ENCODE measurements at places on chromosomes 5 and 9. TPM values are rescaled to one million over a fixed set of nuclear protein-coding genes. Genes with fewer than 3 reads are reported as not detected.

CDKN2A gene
- total RNA-seq: 5.4 TPM

HEMGN gene
- total RNA-seq: 0.24 TPM

PCDHGA7 gene
- total RNA-seq: 0.22 TPM

DNA sequence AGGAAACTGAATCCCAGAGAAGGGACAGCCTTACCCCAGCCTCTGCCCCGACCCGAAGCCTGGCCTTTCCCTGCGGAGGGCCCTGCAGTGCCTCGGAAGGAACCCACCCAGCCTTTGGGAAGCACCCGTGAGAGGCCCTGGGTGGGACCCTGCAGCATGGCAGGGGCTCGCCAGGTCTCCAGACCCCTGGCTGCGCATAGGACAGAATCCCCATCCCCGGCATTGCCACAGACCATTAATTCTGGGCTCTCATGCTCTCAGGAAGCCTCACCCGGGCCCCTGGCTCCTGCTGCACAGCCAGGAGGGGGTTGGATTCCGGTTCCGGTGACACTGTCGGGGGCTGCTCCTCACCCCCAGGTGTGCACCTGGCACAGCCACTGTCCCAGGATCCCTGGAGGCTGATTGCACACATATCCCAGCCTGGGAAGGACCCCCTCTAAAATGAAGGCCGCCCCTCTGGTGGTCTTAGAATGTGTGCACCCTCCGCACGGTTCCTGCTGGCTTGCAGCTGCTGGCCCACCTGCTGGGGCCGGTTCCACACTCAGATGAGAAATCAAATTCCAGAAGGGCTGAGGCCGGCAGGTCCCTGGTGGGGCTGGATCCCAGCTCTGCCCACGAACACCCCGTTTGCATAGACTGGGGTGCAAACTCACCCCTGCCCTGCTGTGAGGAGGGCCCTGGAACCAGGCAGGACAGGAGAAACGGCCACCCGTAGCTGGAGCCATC is 4.7 kb downstream of the EGFL7 start:
- H3K4me3 ChIP-seq: no peak overlapping the region
- no peak overlapping the region for H3K27ac ChIP-seq
- no peaks in the 10 kb centered on the region for H3K36me3 ChIP-seq
- DNase-seq: no peak
- H3K27me3 ChIP-seq: peaks cover 15% of the 10 kb centered on the region

DNA sequence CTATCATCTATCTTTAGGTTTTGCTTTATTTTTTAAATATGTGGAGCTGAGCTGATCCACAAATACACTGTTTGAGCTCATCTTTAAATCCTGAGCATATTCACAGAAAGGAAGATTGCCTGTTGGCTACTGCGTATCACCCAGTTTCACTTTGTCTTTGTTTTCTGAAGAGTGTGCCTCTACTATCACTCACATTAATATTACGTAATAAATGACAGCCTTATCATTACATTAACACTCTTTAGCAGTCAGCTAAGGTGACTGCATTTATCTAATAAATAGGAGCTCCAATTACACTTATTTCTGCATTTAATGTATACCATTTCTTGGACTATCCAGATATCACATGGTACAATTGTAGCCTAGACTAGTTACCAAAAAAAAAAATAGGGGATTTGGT is 511.7 kb downstream of the NR2F1-AS1 start:
- no peak overlapping the region for H3K27ac ChIP-seq
- DNase-seq: no peak
- no peak overlapping the region for H3K4me3 ChIP-seq
- no peaks in the 10 kb centered on the region for H3K4me1 ChIP-seq
- H3K27me3 ChIP-seq: no peaks in the 10 kb centered on the region
- no peaks in the 10 kb centered on the region for H3K36me3 ChIP-seq
